ENCODE measurements at places on chromosomes 7 and 10.

DNA sequence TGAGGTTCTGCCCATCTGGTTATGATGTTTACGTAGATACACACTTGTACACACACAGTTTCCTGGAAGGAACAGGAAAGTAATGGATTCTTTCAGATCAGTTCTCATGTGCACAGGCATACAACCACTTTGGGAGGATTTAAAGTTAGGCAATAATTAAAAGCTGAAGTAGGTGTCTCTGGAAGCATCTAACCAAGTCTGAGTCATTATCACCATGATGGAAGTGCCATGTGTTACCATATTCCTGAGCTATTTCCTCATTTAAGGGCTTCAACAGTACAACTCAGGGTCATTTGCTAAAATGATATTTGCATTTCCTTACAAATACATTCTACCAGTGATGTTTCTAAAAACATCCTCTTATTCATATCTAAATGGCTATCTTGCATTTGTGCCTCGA, 41.4 kb upstream of the BET1 start:
- no peak for DNase-seq

DNA sequence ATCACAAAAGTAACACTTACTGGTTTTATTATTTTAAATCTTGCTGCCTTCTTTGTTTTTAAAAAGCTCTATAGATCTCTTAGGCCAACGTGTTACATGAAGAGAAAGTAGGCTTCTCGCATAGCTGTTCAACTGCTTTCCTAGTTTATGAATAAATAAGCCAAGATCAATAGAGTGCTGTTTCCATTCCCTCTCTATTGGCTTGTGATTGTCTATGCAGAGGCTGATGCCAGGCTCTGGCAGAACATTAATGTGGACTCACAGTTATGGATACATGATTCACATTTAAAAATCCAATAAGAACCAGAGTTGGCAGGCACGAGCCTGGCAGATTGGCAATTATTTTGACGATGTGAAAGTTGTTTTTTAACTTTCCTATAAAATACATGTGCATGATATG, 137.5 kb downstream of the GNAT3 start:
- DNase-seq, result no peak

DNA sequence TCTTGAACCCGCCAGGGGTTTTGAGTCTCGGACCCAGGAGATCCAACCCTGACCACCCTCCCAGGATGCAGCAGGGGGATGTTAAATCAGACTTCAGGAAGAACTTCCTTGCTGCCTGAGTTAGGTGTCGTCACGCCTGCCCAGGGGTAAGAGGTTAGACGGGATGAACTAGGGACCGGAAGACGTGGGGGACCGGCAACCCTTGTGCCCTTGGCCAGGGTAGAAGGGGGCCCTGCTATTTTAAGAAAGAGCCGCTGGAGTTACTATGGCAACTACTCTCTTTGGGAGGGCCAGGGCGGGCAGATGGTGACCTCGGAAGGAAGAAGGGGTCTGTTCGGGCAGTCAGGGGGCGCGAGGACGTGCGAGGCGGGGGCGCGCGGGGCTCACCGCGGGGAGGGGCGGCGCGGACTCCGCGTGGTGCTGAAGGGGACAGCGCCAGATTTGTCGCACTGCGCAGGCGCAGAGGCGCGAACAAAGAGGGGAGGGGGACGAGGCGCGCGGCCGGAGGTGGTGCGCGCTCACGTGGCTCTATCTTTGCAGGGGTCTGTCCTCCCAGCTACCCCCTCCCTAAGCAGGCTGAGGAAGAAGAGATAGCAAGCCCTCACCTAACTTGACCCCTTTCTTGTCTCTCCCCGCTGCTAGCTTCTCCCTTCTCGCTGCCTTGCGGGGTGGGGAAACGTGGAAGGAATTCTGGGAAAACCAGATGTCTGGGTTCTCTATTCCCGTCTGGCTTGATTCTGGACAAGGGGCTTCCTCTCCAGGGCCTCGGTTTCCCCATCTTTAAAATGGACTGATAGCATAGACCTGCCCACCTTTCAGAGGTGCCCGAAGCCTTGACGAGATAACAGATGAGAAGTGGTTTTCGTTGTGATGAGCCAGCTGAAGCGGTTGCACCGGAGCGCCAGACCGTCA, 940 bp upstream of the PSD start:
- no peak for DNase-seq

- no peak for DNase-seq
Observed at GRCh38 chr7:41996381-41997035, 240.5 kb downstream of the GLI3 start.

DNA sequence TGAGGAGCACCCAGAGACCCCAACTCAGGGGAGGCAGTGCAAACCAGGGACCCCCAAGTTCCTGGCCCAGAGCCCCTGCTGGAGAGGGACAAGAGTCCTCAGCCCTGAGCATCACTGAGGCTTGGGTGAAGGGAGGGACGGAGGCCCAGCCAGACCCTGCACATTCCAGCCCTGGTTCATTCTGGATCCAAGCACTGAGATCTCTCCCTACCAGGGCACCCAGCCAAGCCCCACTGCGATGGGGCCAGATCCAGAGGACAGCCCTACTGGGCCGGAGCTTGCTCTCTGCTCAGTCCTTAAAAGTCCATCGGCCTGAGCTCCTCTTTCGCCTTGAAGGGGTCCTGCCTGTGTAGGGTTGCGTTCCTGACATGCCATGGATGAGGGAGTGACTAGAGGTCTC, 40.5 kb upstream of the RABGEF1 start:
- DNase-seq, result no peak

- no peak for DNase-seq
Observed at GRCh38 chr7:29457141-29457561, 106.5 kb upstream of the PRR15 start.

GRCh38 chr7:34048445-34048844, 143.1 kb downstream of the BMPER start:
- no peak for DNase-seq

GRCh38 chr10:43966571-43966965, 317.9 kb upstream of the ZNF32 start:
- no peak for DNase-seq

DNA sequence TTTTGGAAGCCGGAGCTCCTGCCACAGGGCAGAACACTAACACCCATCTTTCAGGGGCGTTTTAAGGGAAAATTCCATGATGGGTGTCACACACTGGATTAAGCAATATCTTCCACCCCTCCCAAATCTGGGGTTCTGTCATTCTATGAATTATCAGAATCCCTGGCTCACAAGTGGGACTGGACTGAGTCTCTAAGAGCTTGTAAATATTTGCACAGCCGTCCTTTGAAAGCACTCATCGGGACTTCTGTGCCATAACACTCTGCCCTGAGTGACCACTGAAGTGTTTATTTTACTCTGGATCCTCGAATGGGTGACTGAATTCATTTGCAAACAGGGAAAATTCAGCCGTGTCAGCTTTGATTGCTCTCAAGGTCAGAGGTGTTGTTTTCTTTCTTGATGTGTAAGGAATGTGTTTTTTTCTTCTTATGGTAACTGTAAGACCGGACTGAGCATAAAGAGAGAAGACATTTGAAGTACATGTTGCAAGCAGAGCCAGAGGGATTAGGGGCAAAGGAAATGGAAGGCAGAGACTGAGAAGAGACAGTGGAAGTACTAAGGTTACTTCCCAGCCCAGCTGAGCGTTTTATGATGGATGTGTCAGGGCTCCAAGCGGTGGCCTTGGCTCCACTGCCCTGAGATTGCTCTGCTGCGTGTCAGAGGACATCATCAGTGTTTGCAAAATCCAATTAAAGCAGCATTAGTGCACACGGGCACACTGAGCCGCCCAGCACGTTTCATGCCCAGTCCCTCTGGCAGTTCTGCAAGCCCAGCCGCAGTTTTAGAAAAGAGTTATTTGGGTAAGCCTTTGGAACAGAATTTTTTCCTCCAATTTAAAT, 17.7 kb upstream of the GTPBP4 start:
- DNase-seq, result no peak

GRCh38 chr7:144137501-144137900, 14.5 kb downstream of the OR2A14 start:
- DNase-seq, result no peak

Data from stimulated activated CD8-positive, alpha-beta memory T cell treated with anti-CD3 and anti-CD28 coated beads, Interleukin-15, amount 100 ng/mL, for 4 hours (primary cell).